ENCODE measurements at places on chromosomes 1 and 21.

DNA sequence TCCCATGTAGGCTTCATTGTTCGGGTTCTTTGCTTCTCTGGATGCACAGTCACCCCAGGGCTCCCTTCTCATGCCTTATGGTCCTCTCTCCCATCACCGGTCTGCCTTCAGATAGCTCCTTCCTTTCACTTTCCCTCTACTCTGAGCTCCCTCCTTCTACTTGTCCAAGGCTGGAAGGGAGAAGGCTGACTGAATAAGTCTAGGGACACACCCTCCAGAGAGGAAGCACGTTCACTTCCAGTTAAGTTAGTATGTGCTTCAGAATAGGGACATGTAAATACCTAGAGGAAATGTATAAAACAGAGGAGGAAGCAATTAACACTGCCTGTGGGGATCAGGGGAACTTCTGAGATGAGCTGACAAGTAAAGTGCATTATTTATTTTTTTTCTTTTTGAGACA lies 23.5 kb downstream of the CXADR start:
- DNase-seq, result no peak

- DNase-seq, result no peak
Measured at GRCh38 chr1:54335755-54336108, 70.5 kb downstream of the SSBP3 start.

- DNase-seq, result no peak
Measured at GRCh38 chr1:82116105-82116504, 315.4 kb downstream of the ADGRL2 start.

GRCh38 chr21:38645282-38645681 lies 147.0 kb upstream of the ERG start:
- no peak for DNase-seq

GRCh38 chr1:151871284-151872030 lies 17.9 kb upstream of the THEM5 start:
- no peak for DNase-seq

- no peak for DNase-seq
Measured at GRCh38 chr1:8152731-8153702, 126.9 kb upstream of the ERRFI1 start.

DNA sequence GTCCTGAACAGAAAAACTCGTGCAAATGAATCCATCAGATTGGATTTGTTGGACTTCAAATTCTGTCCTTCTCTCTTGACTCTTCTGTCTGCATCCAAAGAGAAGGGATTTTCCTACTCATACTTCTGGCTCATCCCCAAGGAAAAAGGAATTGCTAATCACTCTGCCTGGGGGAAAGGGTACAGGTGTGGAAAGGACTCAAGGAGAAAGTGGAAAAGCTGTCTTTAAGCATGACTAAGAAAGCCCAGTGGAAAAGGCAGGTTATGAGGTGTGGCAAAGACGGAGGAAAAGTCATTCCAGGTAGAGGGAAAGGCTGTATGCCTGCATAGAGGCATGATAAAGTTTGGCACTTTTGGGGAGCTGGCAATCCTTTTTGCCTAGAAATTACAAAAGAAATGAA lies 43.4 kb downstream of the PTGS2 start:
- DNase-seq, result no peak

DNA sequence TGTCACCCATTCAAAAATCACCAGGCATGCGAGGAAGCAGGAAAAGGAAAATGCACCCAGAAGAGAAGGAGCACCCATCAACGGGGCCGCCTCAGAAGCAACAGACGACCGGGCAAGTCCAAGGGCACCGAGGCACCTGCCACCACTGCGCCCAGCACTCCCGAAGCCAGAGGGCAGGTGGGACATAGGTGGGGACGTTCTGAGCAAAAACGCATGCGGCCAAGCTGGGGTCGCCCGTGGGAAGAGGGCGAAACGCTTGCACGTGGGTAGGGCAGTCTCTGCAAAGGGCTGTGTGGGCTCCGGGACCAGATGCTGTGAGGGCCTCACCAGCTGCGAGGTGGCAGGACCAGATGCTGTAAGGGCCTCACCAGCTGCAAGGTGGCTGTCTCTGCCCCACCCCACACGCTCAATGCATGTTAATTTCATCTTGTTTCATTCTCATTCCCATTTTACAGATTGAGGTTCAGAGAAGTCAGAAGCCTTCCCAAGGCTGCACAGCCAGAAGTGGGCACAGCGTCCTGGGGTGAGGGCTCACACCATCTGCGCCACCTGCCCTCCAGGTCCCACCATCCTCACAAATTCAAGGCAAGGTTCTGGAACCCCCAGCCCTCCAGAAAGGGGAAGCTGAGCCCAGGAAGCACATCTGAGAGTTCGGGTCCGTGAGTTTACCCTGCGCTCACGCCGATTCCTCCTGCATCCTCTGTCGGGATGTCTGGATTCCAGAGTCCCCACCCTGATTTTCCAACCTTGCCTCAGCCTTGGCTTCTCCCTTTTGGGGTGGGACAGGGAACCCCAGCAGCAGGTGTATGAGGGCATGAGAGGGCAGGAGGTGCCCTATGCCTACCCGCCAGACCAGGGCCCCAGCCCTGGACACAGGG lies 8.2 kb upstream of the SAMD11 start:
- DNase-seq, result no peak
